CD4-positive, alpha-beta T cell treated with Interleukin-4 for 1 hour (primary cell): ENCODE measurements at places on chromosomes 16 and 17.

- DNase-seq, result no peak
Measured at GRCh38 chr16:12431561-12431960, 372.1 kb downstream of the CPPED1 start.

DNA sequence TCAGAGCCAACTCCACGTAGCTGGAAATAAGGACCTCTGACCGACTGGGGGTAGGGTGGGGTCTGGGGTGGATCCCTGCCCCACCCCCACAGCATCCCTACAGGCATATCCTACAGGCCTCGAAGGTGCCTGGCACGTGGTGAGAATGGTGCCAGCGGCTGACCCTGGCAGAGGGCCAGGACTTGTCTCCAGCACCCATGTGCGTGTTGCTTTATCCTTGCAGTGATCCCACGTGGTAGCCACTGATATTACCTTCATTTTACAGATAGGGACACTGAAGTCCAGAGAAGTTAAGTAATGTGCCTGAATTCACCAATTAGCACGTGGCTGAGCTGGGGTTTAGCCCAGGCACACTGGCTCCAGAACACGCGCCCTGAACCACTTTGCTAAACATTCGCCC, 8.3 kb downstream of the ITGAD start:
- no peak for DNase-seq

GRCh38 chr17:4332296-4332970, 34.0 kb downstream of the UBE2G1 start:
- DNase-seq, result no peak

DNA sequence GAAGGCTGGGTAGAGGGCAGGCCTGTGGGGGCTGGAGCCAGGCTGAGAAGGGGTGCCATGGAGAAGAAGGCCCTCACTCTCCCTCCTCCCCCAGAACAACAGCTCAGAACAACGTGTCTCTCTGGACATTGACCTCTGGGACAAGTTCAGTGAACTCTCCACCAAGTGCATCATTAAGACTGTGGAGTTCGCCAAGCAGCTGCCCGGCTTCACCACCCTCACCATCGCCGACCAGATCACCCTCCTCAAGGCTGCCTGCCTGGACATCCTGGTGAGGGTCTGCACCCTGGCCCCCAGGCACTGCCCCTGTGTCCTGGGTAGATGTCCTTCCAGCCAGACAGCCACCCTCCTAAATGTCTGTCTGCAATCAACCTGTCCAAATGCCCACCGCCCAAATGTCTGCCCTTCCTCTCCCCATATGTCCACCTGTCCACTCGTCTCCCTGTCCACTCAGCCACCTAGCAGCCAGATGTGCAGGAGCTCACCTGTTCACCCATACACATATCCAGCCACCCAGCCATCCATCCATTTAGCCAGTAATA, 12.2 kb downstream of the GJD3 start:
- no peak for DNase-seq

GRCh38 chr16:47928008-47928407, 227.8 kb downstream of the ABCC12 start:
- no peak for DNase-seq

DNA sequence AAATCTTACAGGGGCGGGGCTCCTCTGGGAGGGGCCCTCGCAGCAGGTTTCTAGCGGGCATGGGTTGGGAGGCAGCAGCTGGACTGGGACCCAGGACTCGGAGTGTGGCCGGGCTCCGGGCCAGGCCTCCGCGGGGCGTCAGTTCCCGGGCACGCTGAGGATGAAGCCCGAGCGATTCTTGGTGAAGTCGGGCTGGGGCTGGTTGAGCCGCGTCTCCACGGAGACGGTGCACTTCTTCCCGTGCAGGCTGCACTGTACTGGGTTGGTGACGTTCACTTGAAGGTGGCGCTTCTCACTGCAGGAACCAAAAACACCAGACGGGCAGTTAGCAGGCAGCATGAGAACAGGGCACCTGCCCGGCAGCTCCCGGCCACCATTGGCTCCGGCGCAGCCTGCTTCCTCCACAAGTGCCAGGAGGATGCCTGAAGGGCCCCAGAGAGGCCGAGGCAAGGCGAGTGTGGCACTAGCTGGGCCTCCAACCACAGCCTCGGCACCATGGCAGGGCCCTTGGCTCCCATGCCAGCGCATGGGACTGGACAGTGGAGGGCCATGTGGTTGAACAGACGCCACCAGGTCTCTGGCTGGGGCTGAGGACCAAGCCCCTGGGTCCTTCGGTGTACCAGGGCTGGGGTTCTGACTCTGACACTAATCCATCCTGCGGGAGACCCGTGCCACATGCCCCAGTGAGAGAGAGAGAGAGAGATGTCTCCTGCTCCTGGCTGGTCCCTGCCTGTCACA, 8.0 kb downstream of the CDK5R1 start:
- no peak for DNase-seq

- no peak for DNase-seq
Measured at GRCh38 chr17:73029021-73029420, 63.5 kb downstream of the SLC39A11 start.

- no peak for DNase-seq
Measured at GRCh38 chr17:43911904-43912303, 4.6 kb upstream of the MPP2 start.

GRCh38 chr16:19815418-19815817, 69.2 kb downstream of the GPRC5B start:
- no peak for DNase-seq

GRCh38 chr17:39054111-39054645, 87.0 kb upstream of the FBXO47 start:
- no peak for DNase-seq

DNA sequence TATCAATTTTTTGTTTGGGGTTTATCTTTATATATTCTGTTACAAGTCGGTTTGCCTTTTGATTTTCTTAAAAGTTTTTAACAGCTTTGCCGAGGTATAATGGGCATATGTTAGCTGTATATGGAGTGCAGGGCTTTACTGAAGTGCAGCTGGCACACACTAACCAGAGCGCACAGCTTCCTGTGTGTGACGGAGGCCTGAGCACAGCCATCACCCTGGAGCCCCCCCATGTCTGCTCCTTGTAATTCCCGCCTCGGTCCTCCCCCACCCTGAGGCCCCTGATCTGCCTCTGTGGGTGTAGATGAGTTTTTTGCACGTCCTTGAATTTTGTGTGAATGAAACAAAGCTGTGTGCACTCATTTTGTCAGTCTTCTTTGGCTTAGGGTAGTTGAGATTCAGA, 60.1 kb upstream of the ZNF750 start:
- no peak for DNase-seq

GRCh38 chr16:72124761-72125634, 31.4 kb downstream of the DHX38 start:
- DNase-seq, result peak; percentile 53

DNA sequence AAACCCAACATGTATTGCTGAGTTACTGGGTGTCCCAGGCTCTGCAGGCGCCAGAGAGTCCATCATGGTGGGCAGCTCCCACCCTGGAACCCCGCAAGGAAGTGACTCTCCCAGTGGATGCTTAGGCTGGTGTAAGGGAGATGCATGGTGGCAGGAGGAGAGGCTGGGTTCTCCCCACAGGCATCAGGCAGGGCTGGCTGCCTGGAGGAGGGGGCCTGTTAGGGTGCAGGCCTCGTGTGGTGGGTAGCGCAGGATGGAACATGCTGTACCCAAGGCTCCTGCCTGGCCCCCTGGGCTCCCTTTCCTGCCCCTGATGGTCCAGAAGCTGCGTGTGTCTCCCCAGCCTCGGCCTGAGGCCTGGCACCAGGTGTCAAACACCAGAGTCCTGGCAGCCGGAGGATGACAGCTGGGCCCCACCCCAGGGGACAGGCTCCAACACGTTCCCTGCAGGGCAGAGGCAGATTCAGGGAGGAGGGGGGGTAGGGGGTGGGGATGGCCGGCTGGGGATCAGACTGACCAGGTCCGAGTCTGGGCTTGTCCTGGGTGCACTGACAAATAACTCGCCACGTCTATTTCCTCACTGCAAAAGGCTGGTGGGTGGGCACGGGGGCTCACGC, 40.2 kb upstream of the CIBAR2 start:
- no peak for DNase-seq

- DNase-seq, result no peak
Measured at GRCh38 chr16:22699356-22699755, 114.6 kb upstream of the HS3ST2 start.

GRCh38 chr17:29131814-29132682, 48.1 kb downstream of the MYO18A start:
- no peak for DNase-seq

- peak; percentile 79 for DNase-seq
Measured at GRCh38 chr17:57939797-57940196, 15.4 kb downstream of the CUEDC1 start.

- DNase-seq, result peak; percentile 15
Measured at GRCh38 chr17:73304971-73305812, 6.6 kb downstream of the CDC42EP4 start.

GRCh38 chr17:76005263-76006149, 4.9 kb downstream of the CDK3 start:
- peak; percentile 77 for DNase-seq

- DNase-seq, result no peak
Measured at GRCh38 chr16:56204816-56205215, 13.5 kb downstream of the GNAO1 start.

- DNase-seq, result no peak
Measured at GRCh38 chr17:78263063-78263735, 31.8 kb downstream of the TMEM235 start.

GRCh38 chr17:28335959-28336871, 654 bp downstream of the TNFAIP1 start:
- DNase-seq, result peak; percentile 41
